Stimulated activated CD4-positive, alpha-beta T cell treated with anti-CD3 and anti-CD28 coated beads, Interleukin-1b, Interleukin-23, amount 100 ng/mL, for 1 hour (primary cell): ENCODE measurements at places on chromosomes 1 and 21.

- no peak for DNase-seq
These were observed 16.0 kb upstream of the PLEKHG5 start for GRCh38 chr1:6507461-6507911.

DNA sequence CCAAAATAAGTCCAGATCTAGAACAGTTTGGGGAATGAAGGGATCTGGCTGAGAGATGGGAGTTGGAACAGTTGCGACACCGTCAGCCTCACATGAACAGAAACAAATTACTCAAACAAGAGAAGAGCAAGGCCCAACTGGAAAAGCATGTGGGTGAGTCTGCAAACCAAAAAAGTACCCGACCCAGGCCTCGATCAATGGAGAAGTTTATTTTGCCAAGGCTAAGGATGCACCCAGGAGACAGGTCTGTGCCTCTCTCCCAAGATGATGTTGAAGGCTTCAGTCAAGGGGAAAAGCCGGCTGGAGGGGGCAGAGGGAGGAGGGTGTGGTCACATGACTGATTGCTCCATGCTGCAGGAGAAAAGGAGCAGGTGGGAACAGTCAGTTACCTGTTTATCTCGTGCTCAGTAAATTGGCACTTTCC is 42.3 kb downstream of the KRTAP10-1 start:
- DNase-seq = no peak

DNA sequence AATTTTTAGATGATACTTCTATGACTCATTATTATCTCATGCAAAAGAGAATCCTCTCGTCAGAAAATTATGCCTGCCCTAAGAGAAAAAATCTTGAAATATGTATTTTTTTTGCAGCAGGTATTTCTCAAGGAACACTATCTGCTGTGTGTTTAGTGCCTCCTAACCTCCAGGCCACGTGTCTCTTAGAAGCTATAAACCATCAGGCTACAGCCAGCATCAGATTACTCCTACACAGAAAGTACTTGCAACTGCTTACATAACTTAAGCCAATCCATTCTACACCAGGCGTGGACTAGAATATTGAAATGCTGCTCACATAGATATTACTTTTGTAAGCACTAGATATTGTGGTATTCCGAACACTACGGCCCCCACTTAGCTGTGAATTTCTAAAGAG is 933.4 kb downstream of the PLA2G4A start:
- DNase-seq = no peak

DNA sequence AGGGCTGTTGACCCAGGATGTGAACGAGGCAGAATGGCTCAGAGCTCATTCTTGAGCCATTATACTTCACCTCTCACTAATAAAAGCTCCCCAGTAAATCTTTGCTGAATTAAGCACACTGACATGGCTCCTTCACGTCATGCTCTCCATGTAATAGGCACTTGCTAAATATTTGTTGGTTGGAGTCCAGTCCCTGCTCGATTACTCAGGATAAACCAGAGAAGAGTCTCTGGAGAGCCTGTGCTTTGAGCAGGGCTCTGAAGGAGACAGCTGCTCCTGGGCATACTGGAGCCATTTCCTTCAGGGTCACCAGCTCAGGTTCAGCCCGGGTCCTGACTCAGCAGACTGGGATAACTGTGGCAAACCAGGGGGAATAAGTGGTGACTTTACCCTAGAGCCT is 46.9 kb downstream of the HLX start:
- no peak for DNase-seq

GRCh38 chr21:34223376-34223775 is 140.4 kb upstream of the KCNE2 start:
- DNase-seq = no peak

- no peak for DNase-seq
These were observed 135.3 kb upstream of the VANGL1 start for GRCh38 chr1:115506518-115506917.

- DNase-seq = no peak
These were observed 556.8 kb downstream of the PTPRU start for GRCh38 chr1:29793101-29793546.

- no peak for DNase-seq
These were observed 116.3 kb upstream of the SOD1 start for GRCh38 chr21:31543191-31543590.

GRCh38 chr1:146019231-146020057 is 2.1 kb downstream of the HJV start:
- no peak for DNase-seq

GRCh38 chr1:226100436-226101391 is 38.2 kb downstream of the H3-3A start:
- DNase-seq = no peak

GRCh38 chr1:11417162-11417561 is 61.8 kb upstream of the DISP3 start:
- DNase-seq = no peak

- DNase-seq = no peak
These were observed 482.4 kb downstream of the PCP4 start for GRCh38 chr21:40349591-40349990.

DNA sequence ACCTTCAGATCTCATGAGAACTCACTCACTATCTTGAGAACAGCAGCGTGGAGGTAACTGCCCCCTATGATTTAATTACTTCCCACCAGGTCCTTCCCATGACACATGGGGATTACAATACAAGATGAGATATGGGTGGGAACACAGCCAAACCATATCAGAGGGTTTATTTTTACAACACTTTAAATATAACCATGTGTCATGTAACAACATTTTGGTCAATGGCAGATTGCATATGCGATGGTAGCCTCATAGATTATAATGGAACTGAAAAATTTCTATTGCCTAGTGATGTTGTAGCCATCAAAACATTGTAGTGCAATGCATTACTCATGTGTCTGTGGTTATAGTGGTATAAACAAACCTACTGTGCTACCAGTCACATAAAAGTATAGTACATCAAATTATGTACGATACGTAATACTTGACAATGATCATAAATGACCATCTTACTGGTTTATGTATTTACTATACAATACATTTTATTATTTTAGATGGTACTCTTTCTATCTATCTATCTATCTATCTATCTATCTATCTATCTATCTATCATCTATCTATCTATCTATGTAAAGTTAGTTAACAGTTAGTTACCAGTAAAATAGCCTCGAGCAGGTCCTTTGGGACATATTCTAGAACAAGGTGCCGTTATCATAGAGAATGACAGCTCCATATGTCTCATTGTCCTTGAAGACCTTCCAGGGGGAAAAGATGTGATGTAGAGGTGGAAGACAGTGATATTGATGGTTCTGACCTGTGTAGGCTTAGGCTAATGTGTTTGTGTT is 12.6 kb upstream of the S100B start:
- DNase-seq = no peak

DNA sequence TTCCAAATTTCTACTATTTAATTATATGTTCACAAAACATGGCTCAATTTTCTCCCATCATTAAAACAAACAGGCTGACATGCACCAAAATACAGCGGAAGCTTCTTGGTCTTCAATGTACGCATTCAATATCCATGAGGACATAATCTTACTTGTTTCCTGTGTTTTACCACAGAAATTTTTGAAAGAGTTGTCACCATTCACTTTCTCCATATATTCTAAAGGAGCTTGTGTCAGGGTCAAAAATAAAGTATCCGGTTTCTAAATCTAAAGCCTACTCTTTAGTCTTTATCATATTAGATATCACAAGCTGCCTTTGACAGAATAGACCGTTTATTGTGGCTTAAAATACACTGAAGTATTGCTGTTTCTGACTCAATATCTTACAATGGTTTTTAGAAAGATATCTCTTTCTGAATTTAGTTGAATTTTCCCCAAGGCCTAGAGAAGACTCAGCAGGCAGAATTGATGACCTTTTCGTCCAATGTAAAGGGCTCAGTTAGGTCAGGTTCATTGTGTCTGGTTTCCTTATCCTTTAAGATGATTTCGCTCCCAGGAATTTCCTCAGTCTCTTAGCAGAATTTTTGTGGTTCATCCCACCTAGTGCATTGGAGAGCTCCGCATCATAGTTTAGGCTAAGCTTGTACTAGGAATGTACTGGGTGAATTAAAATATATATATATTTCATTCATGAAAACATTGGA is 717.2 kb downstream of the NCAM2 start:
- no peak for DNase-seq

DNA sequence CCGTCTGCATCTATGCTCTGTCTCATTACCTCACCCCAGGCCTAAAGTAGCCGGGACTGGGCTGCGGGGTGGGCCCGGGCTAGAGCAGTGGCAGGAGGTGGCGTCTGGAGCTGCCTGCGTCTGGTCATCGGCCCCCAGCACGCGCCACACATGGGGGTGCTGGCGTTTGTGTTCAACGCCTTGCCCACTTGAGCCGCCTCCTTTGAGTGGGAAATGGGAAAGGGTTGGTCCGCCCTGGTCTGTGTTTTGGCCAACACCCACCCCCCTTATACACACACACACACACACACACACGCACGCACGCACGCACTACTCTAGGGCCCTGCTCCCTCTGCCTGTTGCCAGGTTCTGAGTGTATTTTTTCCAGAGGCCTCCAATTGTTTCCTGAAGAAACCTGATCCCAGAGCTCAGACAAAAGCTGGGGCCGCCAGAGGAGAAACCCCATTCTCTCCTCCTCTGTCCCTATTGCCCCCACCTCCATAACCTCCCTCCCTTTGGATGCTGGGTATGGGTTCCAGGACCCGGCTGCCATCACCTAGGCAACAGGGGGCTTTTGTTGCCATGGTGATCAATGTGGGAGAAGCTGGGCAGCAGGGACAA is 10.1 kb downstream of the VANGL2 start:
- DNase-seq = no peak

- no peak for DNase-seq
These were observed 3.7 kb downstream of the MFSD2A start for GRCh38 chr1:39958403-39959200.

GRCh38 chr1:155321639-155322503 is 1.2 kb downstream of the RUSC1 start:
- no peak for DNase-seq

- no peak for DNase-seq
These were observed 17.3 kb upstream of the TNFSF4 start for GRCh38 chr1:173224280-173224892.

GRCh38 chr1:198492872-198493271 is 47.6 kb downstream of the ATP6V1G3 start:
- DNase-seq = no peak

GRCh38 chr1:232551386-232551785 is 78.5 kb downstream of the SIPA1L2 start:
- DNase-seq = no peak

DNA sequence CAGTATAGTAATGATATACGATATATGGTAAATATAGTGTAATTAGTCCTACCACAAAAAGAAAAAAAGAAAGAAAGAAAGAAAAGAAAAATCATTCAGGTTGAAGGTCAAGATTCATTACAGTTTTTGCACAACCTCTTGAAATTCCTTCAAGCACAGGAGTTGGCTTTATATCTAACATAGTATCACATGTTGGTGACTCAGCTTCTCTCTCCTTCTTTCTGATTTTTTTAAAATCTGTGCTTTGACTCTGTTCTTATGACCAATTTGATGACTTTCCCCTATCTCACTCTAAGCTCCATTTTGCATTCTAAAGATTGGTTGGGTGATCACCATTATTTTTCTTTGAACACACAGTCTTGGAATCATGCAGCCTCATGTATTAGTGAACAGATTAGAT is 148.2 kb upstream of the COL11A1 start:
- no peak for DNase-seq

DNA sequence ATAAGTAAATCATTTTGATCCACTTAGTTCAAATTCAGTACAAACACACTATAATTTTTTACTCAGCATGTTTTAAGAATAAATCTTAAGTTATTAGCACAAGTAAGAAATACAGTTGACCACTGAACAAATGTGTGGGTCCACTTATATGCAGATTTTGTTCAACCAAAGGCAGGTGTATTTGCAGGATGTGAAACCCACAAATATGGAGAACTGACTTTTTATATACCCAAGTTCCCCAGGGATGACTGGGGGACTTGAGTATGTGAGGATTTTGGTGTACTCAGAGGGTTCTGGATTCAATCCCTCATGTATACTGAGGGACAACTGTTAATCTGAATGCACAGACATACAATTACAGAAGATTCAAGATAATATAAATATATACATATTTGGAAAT is 25.7 kb upstream of the ERICH3 start:
- no peak for DNase-seq

- DNase-seq = no peak
These were observed 164.8 kb downstream of the TPR start for GRCh38 chr1:186210258-186210657.

GRCh38 chr1:167512046-167512654 is 6.2 kb downstream of the CD247 start:
- no peak for DNase-seq

- DNase-seq = no peak
These were observed 144.7 kb upstream of the EDN2 start for GRCh38 chr1:41629141-41629540.
